ENCODE measurements at places on chromosomes 4 and X. TPM values are rescaled to one million over a fixed set of nuclear protein-coding genes. Genes with fewer than 3 reads are reported as not detected.

DHRSX gene
- total RNA-seq: 26.6 TPM

DNA sequence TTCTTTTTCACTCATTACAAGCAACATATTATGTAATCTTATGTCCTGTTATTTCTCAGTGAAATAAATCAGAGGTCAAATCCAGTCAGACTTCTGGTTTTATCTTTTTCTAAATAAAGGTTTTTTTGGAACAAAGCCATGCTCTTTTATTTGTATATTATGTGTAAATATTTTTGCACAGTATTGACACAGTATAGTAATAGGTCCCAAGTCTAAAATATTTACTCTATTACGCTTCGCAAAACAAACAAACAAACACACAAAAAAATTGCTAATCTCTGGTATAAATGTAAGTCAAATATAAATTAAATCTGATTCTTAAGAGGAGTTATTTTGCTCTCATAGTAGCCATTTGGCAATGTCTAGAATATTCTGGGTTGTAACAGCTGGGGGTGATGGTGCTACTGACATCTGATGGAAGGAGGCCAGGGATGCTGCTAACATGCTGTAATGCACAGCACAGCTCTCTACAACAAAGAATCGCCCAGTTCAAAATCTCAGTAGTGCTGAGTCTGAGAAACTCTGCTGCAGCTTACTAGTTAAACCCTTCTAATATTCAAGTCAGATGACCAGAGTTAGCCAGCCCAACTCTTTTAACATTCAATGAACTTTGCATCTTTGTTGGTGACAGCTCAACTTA, 602.1 kb downstream of the RAB28 start:
- no peaks in the 10 kb centered on the region for H3K36me3 ChIP-seq
- no peaks in the 10 kb centered on the region for H3K4me1 ChIP-seq
- no peak for DNase-seq

GRCh38 chr4:120290553-120290952, 223.9 kb upstream of the MAD2L1 start:
- no peak overlapping the region for H3K27ac ChIP-seq
- H3K4me1 ChIP-seq: no peaks in the 10 kb centered on the region
- no peak overlapping the region for H3K4me3 ChIP-seq
- no peak for DNase-seq
- no peaks in the 10 kb centered on the region for H3K36me3 ChIP-seq

- no peak overlapping the region for H3K4me3 ChIP-seq
- no peak for DNase-seq
- no peaks in the 10 kb centered on the region for H3K36me3 ChIP-seq
- peaks cover 11% of the 10 kb centered on the region for H3K4me1 ChIP-seq
- no peak overlapping the region for H3K27ac ChIP-seq
- H3K27me3 ChIP-seq: no peaks in the 10 kb centered on the region
Measured at GRCh38 chr4:112236040-112236439, 4.5 kb downstream of the AP1AR start.

DNA sequence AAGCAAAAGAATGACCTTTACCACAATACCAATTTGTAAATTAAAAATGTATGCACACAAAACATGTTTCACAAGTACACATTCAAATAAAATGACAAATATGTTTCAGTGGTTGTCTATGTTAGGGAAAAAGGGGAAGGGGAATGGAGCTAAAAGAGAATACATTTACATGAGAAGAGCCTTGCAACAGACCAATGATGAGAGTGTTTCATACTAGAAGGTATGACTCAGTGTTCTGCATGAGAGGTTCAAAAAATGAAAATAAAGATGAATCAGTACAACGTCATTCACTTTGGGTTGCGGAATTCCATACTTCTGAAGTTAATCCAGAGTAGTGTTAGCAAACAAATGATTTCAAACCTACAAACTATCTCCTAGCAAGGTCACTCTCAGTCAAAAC, 51.7 kb downstream of the RPGR start:
- H3K4me1 ChIP-seq: no peaks in the 10 kb centered on the region
- no peak overlapping the region for H3K4me3 ChIP-seq
- no peak for DNase-seq
- H3K36me3 ChIP-seq: no peaks in the 10 kb centered on the region

DNA sequence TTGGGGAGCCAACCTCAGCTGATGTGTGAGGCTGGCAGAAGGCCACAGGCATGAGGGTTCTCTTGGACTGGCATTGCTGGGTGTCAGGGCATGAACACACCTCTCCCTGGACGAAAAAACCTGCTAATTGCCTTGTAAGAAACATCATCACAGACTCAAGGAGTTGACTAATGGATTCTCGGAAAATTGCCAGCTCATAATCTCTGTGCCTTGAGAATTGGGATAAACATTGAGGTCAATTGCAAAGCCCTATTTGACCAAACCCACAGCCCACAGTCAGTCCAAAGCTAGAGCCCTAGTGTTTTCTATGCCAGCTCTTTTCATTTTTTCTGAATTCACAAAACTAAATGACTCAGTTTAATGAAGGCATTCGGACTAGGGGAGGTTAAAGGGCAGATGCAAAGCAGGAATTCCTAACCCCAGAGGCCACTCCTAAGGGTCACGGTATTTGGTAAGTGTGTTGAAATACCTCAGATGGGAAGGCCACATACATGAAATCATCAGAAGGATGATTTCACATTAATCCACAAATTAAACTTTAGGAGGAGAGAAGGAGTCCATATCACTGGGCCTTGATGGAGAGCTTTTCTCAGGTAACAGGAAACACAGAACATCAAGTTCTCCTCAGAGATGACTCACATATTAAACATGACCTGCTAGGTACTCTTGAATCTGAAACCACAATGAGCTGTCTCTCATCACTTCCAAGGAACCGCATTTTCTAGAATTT, 39.0 kb upstream of the RASL11B start:
- no peak overlapping the region for H3K4me3 ChIP-seq
- no peaks in the 10 kb centered on the region for H3K27me3 ChIP-seq
- DNase-seq: no peak
- H3K27ac ChIP-seq: no peak overlapping the region
- no peaks in the 10 kb centered on the region for H3K4me1 ChIP-seq

DNA sequence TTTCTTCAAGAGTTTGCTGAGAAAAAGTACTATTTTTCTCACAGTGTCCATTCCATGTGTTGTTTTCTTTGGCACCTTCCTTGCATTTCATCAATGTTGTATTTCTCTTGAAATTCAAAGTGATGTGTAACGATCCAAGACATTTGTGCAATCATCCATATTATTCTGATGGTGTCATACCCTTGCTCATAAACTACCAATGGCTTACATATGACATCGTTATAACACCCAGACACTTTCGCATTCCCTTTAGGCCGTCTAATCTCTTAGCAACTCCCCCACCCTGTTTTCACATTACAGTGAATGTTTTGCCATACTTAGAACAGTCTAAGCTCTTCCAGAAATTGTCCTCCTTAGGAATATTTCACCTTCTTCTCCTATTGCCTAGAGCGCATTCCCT, 1779.0 kb downstream of the PCDH7 start:
- H3K36me3 ChIP-seq: no peaks in the 10 kb centered on the region
- DNase-seq: no peak
- H3K4me3 ChIP-seq: no peak overlapping the region
- no peaks in the 10 kb centered on the region for H3K4me1 ChIP-seq
- H3K27ac ChIP-seq: no peak overlapping the region

GRCh38 chr4:112735474-112735951, 98.6 kb downstream of the LARP7 start:
- no peak overlapping the region for H3K4me3 ChIP-seq
- no peaks in the 10 kb centered on the region for H3K27me3 ChIP-seq
- H3K36me3 ChIP-seq: no peaks in the 10 kb centered on the region
- DNase-seq: no peak
- H3K4me1 ChIP-seq: no peaks in the 10 kb centered on the region

DNA sequence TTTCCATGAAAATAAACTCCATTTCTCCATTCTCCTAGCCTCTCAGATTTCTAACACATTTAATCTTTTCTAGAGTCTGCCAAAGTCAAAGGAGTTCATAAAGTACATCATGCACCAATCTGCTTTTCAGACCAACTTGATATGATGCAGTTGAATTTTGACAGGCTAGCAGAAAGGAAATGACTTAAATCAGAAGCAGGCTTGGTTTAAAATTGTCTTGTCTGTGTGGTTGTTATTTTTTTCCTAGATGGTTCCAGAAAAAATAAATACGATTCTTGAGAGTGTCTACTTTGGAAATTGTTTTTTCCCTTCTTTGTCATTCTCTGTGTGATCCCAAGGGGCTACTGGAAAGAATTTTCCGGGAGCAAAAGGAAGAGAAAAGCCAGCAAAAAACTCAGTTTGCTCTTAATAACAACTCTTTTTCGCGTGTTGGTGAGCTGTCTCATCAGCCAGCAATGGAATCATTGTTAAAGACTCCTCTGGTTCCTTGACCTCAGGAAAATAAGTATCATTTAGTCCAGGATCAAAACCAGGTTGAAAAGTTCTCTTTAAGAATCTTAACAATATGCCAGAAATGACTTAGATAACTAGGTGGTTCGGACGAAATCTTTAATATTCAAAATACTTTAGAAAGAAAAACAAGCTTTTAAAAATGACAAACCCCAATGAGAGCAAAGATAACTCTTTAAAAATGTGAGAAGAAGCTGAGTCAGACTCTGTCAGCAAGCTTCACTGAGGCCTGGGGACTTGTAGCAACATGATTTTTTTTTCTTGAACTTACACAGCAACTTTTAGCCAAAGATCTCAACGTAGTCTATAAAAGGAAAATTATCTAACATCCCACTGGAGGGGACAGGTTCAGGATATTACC, 49.7 kb upstream of the GAB1 start:
- no peaks in the 10 kb centered on the region for H3K36me3 ChIP-seq
- H3K27me3 ChIP-seq: no peaks in the 10 kb centered on the region
- no peak overlapping the region for H3K27ac ChIP-seq
- no peak for DNase-seq

GRCh38 chrX:154508384-154508745, 7.7 kb downstream of the FAM3A start:
- no peaks in the 10 kb centered on the region for H3K27me3 ChIP-seq
- no peak overlapping the region for H3K4me3 ChIP-seq
- H3K36me3 ChIP-seq: peaks cover 4% of the 10 kb centered on the region
- no peak overlapping the region for H3K27ac ChIP-seq

DNA sequence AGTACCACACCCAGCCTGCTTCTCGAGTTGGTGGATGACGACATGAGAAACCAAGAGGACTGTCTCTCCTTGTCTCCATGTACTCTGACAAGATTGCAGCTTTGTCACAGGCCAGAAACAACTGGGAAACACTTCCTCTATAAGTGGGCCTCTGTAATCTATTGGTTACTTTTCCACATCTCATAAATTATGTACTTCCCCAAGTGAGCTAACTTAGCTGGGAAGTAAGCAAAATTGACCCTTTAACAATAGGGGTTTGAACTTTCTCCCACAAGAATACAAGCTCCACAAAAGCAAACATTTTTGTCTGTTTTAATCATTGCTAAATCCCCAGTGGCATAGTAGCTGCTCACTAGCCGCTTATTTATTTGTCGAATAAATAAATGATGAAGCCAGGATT, 14.1 kb upstream of the USO1 start:
- no peaks in the 10 kb centered on the region for H3K27me3 ChIP-seq
- peaks cover 4% of the 10 kb centered on the region for H3K36me3 ChIP-seq
- no peaks in the 10 kb centered on the region for H3K4me1 ChIP-seq
- no peak for DNase-seq
- H3K27ac ChIP-seq: no peak overlapping the region
- no peak overlapping the region for H3K4me3 ChIP-seq

- no peaks in the 10 kb centered on the region for H3K27me3 ChIP-seq
- no peaks in the 10 kb centered on the region for H3K36me3 ChIP-seq
- H3K4me3 ChIP-seq: no peak overlapping the region
- H3K27ac ChIP-seq: no peak overlapping the region
Measured at GRCh38 chr4:40536032-40536431, 93.6 kb downstream of the RBM47 start.

CXorf66 gene
- not detected for total RNA-seq

GRCh38 chrX:51494409-51494808, 2.0 kb downstream of the NUDT11 start:
- H3K4me3 ChIP-seq: no peak overlapping the region
- H3K27ac ChIP-seq: no peak overlapping the region
- DNase-seq: no peak
- peaks cover 5% of the 10 kb centered on the region for H3K27me3 ChIP-seq
- no peaks in the 10 kb centered on the region for H3K4me1 ChIP-seq

DNA sequence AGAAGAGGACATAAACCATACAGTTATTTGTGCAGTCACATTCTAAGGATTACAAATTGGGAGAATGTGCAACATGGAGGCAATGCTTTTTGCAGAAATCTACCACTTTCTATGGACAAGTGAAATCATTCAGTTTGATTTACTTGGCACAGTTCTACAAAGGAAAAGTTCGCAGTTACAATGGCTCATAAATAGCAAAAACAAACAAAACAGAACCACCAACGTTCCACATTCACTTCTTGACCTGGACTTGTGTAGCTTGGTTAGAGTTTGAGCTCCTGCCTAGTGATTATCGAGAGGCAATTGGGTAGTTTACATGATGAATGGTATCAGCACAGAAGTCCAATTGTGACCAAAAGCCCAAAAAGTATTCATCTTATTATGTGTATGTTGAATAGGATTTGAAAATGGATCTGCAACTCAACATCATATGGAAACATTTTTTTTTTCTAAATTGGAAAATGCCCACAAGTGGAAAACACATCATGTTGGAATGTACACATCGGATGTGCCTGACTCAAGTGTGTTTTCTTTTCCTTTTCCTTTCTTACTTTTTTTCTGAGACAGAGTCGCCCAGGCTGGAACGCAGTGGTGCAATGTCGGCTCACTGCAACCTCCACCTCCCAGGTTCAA, 123.8 kb downstream of the LUZP4 start:
- no peak for DNase-seq
- no peaks in the 10 kb centered on the region for H3K27me3 ChIP-seq
- no peak overlapping the region for H3K4me3 ChIP-seq
- no peak overlapping the region for H3K27ac ChIP-seq
- no peaks in the 10 kb centered on the region for H3K36me3 ChIP-seq
- H3K4me1 ChIP-seq: no peaks in the 10 kb centered on the region
